ENCODE measurements at places on chromosomes 13 and 19.

DNA sequence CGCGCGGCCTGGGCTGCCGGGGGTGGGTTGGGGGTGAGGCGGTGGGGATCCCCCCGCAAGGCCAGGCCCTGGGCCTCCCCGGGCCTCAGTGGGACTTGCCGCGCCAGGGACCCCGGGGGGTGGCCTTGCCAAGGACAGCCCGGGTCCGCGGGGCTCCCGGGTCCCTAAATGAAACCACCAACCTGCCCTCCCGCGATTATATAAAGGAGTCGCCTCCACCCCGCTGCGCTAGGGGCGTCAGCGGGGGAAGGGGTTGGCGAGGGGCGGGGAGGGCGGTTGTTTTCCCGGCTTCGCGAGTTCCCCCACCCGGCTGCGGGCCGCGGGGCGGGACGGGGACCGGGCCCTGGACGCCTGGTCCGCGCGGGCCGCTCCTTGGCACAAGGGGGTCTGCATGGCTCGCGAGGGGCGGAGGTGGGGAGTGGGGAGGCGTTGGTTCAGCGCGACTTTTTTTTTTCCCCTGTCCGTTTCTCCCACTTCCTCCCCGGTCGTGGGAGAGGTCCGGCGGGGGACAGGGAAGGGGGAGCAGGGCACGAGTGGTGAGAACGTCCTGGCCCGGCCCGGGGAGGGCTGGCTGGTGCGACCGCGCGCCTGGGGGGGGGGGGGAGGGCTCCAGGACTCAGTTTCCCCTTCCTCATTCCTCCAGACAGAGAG, 822 bp upstream of the ZBTB7A start:
- DNase-seq: no peak

DNA sequence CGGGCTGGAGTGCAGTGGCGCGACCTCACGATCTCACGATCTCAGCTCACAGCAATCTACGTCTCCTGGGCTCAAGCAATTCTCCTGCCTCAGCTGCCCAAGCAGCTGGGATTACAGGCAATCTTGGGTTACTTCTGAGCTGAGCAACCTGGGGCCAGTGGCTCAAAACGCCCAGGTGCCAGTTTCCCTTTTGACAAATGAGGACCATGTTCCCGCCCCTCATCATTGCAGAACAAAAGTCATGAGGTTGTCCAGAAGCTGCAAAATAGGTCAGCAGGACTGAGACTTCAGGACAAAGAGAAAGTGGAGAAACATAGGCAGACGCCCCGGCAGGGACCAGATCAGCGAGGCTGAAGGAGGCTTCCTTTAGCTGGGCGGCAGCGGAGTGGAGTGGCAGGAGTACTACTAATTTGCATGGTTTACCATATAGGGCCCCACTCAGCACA, 3.3 kb upstream of the ADGRE5 start:
- DNase-seq: no peak

DNA sequence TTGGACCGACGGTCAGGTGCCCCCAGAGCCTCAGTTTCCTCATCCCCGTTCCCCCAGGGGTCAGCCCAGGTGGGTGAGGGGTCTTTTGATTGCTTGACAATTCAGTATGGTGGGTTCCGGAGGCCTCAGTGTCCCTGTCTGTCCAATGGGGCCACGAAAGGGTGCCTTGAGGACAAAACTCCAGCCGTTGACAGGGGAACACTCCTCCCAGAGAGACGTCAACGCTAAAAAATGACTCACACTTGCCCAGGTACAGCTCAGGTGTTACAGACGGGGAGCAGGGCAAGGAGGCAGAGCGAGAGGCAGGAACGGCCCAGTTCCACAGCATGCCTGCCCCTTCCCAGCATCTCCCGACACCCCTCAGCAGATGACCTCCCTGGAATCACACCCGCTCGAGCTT, 1.8 kb downstream of the TNFAIP8L1 start:
- DNase-seq: no peak

DNA sequence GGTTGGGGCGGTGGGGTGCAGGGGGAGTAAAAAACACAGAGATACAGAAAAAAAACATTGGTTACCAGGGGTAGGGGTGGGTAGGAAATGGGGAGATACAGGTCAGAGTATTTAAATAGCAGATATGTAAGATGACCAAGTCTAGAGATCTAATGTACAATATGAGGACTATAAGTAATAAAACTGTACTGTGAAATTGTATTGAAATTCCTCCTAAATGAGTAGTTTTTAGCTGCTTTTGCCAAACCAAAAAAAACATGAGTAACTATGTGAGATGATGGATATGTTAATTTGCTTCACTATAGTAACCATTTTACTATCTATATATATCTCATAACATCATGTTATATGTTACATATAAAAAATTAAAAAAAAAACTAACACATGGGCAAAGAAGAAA, 29.6 kb downstream of the VWA8 start:
- DNase-seq: no peak

DNA sequence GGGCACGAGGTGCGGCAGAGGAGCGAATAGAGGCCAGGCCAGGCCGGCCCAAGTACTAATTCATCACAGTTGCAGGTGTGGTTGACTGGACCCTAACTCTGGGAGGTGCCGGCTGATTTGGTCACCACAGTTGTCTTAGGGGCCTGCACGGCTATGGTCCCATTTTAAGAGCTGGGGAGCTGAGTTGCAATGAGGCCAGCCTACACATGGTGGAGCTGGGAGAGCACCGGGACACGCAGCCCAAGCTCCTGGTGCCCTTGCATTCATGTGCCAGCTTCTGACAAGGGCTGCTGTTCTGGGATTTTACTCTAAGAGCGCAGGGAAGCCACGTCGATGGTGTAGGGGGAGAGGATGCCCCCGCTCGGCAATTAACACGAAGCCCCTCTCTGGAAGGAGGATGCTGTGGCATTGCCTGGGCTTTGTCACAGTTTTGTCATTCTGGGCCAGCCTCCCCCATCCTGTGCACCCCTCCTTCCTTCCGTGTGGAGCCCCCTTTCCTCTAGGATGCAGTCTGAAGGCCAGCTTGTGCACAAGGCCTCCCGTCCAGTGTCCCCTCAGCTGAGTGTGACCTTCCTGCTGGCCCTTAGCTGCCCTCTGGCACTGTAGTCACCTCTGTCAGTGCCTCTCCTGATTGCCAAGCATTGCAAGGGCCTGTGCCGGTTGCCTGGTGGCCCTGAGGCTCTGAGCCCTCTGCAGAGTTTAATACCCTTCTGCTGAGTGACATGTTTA, 109.4 kb upstream of the C1QTNF9B start:
- no peak for DNase-seq

- DNase-seq: no peak
Measured at GRCh38 chr19:47493378-47494210, 9.6 kb upstream of the KPTN start.

- DNase-seq: no peak
Measured at GRCh38 chr19:44799627-44800346, 9.1 kb upstream of the BCAM start.

DNA sequence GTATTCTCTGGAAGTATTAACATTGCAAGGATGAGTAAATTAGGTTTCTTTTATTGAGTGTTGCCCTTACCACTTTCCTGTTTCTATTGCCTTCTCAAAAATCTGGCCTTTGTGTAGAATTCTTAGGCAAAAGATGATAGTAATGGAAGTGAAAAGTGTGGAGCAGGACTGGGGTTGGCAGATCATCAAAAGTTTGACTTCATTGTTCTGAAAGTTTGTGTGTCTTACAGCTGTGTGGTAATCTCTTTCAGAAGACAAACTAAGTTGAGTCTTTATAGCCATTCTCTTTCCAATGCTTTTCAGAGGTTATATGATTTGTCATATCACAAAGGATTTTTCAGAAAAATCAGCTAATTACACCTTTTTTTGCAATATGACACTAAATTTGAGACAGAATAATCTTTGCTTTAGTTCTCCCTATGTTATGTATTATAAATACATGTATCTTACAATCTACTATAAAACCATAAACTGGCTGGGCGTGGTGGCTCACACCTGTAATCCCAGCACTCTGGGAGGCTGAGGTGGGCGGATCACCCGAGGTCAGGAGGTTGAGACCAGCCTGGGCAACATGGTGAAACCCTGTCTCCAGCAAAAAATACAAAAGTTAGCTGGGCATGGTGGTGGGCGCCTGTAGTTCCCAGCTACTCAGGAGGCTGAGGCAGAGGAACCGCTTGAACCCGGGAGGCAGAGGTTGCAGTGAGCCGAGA, 8.7 kb upstream of the KCNRG start:
- no peak for DNase-seq

DNA sequence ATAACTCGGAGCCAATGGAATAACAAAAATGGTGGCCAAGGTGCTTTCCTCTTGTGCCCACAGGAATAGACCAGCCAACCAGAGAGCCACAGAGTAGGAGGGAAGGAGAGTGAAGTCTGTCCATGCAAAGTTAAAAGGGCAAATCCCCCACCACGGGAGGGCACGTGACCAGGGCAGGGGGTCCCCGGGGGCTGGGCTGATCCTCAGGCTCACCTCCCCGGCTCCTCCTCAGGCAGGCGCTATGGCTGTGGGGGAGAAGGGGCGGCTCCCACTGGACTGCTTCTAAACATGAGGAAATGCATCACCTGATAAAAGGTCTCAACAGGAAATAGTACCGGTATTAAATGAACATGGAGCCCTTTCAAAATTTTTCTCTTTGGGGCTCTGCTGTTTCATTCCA, 73.2 kb upstream of the SLC15A1 start:
- DNase-seq: no peak
